ENCODE measurements at places on chromosomes 3 and 15.

- DNase-seq, result no peak
These were observed 16.6 kb downstream of the SLC4A7 start for GRCh38 chr3:27467545-27467944.

- no peak for DNase-seq
These were observed 549.8 kb upstream of the ROBO2 start for GRCh38 chr3:76490064-76490463.

DNA sequence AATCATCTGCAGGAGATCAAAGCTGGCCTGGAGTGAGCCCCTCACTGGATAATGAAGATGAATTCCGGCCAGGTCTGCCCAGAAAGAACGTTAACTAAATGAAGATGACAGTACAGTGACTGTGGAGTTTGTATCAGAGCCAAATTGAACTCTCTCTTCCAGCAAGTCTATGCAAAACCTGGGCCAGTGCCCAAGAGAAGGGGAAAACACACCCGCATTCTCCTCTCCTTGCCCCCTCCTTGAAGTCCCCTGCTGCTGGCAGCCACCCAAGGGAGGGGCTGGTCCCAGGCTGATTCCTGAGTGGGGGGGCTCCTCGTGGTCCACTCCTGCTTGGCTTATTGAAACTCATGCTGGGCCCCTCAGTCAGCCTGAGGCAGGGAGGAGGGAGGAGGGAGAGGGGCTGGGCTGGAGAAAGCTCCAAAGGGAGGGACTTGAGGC is 155.7 kb downstream of the RAB11A start:
- DNase-seq, result no peak

- no peak for DNase-seq
These were observed 2.5 kb downstream of the IL16 start for GRCh38 chr15:81199031-81199779.

DNA sequence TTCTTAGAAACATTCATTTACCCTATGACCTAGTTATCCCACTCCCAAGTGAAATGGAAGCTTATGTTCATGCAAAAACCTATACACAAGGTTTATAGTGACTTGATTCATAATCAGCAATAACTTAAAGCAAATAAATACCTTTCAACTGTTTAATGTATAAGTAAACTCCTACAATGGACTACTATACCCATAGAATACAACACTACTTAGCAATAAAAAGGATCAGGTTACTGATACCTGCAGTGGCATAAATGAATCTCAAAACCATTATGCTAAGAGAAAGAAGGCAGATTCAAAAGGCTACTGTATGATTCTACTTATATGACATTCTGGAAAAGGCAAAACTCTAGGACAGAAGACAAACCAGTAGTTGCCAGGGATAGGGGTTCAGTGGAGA is 8.3 kb upstream of the POLR2M start:
- no peak for DNase-seq

- no peak for DNase-seq
These were observed 44.6 kb downstream of the GLDN start for GRCh38 chr15:51386029-51386428.

- DNase-seq, result no peak
These were observed 24.7 kb downstream of the SLTM start for GRCh38 chr15:58908550-58909309.

DNA sequence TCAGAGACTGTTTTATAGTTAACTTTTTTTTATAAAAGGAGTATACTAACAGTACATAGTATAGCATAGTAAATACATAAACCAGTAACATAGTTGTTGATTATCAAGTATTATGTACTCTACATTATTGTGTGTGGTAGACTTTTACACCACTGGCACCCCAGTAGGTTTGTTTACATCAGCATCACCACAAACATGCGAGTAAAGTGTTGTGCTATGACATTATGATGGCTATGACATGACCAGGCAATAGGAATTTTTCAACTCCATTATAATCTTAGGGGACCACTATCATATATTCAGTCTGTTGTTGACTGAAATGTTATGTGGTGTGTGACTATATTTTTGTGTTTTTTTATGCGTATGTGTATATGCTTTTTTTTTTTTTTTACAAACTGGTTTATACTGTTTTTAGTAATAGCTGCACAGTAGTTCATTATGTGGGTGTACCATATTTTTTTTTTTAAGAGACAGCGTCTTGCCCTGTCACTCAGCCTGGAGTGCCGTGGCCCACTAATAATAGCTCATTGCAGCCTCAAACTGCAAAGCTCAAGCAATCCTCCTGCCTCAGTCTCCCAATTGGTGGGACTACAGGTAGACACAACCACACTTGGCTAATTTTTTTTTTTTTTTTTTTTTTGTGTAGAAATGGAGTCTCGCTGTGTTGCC is 1.9 kb downstream of the CAPN7 start:
- DNase-seq, result no peak

GRCh38 chr3:155424323-155424710 is 130.8 kb upstream of the STRIT1 start:
- DNase-seq, result no peak

GRCh38 chr3:50662408-50662807 is 12.3 kb upstream of the DOCK3 start:
- no peak for DNase-seq

DNA sequence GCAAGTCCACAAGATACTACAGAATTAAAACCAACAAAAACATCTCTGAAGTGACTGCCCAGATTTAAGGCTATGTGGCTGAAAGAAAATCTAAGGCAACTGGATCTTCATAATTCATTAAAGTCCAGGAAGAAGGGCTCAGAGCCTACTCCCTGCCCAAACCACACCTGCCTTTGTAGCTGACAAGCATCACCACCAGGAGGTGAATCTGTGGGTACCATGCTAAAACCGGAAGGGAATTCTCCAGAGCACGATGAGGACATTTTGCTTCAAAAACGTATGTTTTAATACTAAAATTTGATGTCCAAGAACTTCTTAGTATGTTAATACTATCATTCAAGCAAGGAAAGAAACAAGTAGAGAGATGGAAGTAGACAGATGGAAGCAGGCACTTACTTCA is 495.9 kb upstream of the NECTIN3 start:
- DNase-seq, result no peak

- DNase-seq, result no peak
These were observed 451.4 kb upstream of the ARPP21 start for GRCh38 chr3:35187908-35188307.

- no peak for DNase-seq
These were observed 36.8 kb downstream of the BDH1 start for GRCh38 chr3:197518881-197519421.

- DNase-seq, result no peak
These were observed 46.5 kb downstream of the FAM174B start for GRCh38 chr15:92608866-92609700.

DNA sequence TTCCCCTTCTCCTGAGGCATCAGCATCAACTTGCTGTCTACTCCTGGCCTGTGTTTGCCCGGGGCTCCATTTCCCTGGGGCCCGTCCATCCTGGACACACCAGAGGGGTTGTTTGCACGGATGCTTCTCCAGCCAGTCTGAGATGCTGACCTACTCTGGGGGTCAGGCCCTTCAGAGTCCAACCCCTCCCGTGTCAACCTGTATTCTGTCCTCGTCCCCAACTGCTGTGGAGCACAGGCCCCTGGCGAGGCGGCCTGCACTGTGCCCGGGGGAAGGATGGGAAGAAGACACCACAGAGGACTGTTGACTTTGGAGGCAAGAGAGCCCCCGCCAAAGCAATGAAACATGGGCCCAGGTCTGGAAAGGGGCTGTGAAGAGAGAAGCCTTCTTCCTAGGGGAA is 25.8 kb downstream of the ALS2CL start:
- no peak for DNase-seq

GRCh38 chr3:84789961-84790360 is 168.8 kb upstream of the CADM2 start:
- no peak for DNase-seq

DNA sequence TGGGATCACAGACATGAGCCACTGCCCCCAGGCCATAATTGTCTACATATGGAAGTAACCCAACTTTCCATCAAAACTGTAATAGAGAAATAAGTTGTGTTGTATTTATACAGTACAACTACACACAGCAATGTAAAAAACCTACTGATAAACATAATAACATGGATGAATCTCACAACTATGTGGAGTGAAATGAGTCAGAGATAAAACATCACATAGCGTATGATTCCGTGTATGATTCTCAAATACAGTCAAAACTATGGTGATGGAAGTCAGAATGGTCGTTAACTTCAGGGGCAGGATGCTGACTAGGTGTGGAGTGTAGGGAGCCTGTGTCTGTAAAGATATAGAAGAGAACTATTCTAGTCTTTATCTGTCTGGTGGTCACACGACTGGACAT is 332.7 kb upstream of the SLCO3A1 start:
- no peak for DNase-seq

GRCh38 chr3:143810953-143811265 is 37.4 kb downstream of the SLC9A9 start:
- DNase-seq, result no peak

GRCh38 chr15:41691471-41691870 is 31.3 kb downstream of the MGA start:
- DNase-seq, result no peak

GRCh38 chr3:43512754-43513404 is 108.9 kb downstream of the ANO10 start:
- no peak for DNase-seq

DNA sequence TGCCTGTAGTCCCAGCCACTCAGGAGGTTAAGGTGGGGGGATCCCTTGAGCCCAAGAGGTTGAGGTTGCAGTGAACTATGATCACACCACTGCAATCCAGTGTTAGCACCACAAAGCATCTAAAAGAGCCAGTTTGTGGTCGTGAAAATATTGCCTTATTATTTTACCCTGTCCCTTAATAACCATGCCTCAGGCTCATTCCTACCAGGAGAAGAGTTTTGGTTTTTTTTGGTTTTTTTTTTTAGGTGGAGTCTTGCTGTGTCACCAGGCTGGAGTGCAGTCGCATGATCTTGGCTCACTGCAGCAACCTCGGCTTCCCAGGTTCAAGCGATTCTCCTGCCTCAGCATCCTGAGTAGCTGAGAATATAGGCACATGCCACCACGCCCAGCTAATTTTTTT is 17.9 kb upstream of the AVEN start:
- DNase-seq, result no peak

- DNase-seq, result no peak
These were observed 19.6 kb downstream of the CD86 start for GRCh38 chr3:122074621-122075265.

DNA sequence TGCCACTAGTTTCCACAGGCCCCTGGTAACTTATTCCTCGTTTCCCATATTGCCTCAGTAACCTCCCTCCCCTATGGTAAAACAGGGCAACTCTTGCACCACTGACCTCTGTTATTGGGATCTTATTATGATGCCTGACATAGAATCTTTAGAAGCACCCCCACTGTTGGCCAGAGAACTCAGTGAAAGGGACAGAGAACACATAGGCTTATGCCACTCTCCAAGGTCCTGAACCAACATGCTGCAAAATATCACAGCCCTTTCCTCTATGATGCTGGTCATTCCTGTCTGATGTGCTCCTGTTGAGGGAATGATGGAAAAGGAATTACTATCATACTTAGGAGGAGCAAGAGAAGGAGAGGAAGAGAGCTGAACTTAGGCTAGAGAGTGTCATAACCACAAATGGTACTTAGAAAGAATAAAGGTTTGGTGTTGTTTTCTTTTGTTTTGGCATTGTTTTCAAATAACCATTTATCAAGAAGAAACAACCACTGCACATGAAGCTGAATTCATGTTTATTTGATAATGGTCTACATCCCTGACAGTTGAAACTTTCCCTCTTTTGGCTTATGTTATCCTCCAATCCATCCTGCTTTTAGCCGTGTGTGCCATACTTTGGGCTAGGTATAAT is 330.2 kb downstream of the EPHB1 start:
- peak; percentile 14 for DNase-seq

- no peak for DNase-seq
These were observed 41.2 kb downstream of the SMAD6 start for GRCh38 chr15:66743204-66743603.

DNA sequence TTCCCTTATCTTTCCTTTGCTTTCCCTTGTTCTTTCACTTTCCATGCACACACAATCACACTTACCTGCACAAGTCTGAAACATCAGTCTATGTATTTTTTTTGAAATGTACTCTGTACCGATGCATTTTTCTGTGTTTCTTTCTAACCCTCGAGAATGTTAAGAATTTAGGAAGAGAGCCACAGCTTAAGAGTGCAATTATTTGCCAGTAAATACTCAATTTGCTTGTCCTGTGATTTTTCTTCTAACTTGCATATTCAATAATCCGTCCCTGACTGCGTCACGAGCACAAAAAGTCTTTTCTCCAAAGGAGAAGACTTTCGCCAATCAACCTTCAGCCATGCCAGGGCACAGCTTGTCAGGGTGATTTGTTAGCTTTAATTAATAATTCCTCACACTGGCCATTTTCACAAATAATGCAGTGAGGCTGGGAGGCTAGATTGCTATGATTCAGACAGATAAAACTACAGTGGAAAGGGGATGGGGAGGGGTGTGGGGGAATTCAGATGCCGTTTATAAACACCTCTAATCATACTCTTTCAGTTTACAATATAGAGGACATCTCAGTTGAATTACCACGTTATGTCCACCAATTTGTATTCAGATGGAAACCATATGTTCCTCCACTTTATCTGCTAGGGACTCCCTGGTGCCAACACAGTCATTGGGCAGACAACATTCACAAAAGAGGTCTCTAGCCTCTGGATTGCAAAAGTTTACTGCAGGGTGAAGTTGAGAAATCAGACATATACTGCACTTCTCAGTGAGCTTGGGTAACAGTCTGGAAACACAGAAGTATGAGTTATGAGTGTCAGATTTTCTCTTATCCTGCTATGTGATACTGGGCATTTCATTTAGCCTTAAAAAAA is 388.0 kb downstream of the ZBTB20 start:
- DNase-seq, result no peak

GRCh38 chr3:171827836-171828458 is 15.2 kb upstream of the TMEM212 start:
- no peak for DNase-seq

DNA sequence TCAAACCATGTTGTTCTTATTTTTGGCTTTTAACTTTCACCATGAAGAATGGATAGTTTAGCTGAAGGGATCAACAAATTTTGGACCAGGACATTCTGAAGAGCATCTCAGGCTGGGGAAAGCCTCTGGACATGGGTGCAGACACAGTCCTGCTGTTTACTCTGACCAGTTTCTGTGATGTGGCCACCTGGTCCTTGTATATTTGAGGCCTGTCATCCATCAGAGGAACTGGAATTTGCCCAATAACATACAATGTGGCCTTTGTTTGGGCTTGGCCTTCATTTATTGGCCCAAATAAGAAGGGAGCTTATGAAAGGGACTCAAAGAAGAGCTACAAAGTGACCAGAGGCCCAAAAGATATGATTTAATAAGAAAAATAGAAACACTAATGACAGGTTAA is 127.9 kb downstream of the MYRIP start:
- no peak for DNase-seq

GRCh38 chr3:4722103-4722502 is 229.0 kb downstream of the ITPR1 start:
- DNase-seq, result no peak

Measured in amniotic stem cell (primary cell).